ENCODE measurements at places on chromosomes 13 and 19. TPM values are rescaled to one million over a fixed set of nuclear protein-coding genes. Genes with fewer than 3 reads are reported as not detected.

DNA sequence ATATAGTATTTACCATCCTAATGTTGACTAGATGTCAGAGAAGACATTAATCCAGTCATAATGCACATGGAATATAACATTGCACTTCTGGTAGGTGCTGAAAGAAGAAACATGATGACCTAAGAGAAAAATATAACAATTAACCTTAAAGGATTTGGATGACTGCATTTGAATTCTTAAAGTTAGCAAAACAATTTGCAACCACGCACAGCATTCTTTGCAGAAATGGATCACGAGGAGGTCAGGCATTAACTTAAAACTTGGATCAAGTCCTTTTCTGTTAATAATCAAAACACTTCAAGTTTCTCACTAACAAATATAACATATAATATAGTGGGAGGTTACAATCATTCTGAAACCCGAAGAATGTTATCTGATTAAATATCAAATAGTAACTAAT is 525.0 kb upstream of the SLITRK6 start:
- DNase-seq: no peak

DNA sequence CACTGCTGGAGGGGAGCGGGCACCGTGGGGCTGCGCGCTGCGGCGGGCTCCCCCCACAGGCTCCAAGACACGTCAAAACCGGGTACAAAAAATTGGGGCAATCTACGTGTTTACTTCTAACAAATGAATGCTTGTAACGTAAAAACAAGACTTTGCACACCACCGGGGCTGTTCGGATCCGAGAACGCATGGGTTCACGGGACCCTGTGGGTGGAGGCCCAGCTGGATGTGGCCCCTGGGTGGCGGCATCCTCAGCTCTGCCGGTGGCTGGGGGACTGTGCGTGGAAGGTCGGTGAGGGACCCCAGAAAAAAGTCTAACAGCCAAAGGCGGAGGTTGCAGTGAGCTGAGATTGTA is 10.3 kb upstream of the SLC7A10 start:
- DNase-seq: no peak

- no peak for DNase-seq
These were observed 1490.0 kb upstream of the MIR17HG start for GRCh38 chr13:89857502-89857901.

- DNase-seq: no peak
These were observed 167.0 kb upstream of the IPO5 start for GRCh38 chr13:97786510-97786909.

DNA sequence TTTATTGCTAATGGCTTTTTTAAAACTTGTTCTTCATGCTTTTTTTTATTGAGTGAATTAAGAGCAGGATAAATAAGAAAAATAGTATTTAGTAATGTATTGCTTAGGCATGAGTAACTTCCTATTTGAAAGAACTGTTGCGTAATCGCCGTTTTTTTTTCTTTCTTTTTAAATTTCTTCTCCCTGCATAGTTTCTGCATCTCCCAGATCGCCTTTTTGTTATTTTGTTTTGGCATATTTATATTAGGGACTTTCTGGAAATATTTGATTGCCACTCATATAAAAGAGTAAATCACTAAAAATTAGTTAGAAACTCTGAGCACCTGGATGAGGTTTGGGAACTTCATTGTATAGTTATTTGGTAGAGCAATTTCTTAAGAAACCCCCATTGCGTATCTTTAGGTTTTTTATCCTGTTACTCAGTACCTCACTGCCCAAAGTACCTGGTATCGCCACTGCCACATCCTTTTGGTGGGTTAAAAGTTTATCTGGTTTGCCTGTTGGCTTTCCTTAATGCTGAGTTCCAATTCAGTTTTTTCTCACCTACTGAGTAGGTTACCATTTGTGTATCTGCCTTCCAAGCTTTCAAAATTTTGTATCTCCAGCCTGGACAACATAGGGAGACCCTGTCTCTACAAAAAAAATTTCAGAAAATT is 36.2 kb upstream of the LPAR6 start:
- DNase-seq: no peak

GRCh38 chr19:29832801-29833200 is 21.0 kb downstream of the CCNE1 start:
- no peak for DNase-seq

DNA sequence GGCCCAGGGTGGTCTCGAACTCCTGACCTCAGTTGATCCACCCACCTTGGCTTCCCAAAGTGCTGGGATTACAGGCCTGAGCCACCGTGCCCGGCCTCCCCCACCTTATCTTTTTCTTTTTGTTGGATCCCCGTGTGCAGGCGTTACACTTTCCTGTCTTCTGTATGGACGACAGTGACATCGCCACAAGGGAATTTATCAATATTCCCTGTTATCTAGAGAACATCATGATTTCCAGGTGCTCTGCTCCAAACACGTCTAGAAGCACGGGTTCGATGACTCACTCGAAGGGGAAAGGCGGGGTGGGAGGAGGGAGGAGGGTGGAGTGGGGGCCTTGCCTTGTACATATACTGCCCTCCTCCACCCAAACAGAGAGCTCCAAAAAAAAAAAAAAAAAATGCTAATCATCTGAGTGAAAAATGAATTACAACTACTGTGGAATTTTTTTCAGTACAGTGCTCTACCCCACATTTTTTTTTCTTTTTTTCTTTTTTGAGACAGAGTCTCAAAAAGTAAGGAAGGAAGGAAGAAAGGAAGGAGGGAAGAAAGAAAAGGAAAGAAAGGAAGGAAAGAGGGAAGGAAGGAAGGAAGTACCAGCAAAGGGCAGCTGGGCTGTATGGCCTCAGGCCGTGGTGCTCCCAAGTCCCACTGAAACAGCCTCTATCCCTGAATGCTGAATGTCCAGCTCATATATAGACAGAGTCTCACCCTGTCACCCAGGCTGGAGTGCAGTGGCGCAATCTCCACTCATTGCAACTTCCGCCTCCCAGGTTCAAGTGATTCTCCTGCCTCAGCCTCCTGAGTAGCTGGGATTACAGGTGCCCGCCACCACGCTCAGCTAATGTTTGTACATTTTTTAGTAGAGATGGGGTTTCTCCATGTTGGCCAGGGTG is 36.8 kb downstream of the INSR start:
- no peak for DNase-seq

GRCh38 chr19:13689085-13689484 is 75.2 kb upstream of the MRI1 start:
- no peak for DNase-seq

- no peak for DNase-seq
These were observed 88.8 kb downstream of the ENOX1 start for GRCh38 chr13:43698009-43698408.

GRCh38 chr13:34346626-34347025 is 528.7 kb downstream of the RFC3 start:
- no peak for DNase-seq

- peak; percentile 47 for DNase-seq
These were observed 14.0 kb upstream of the GJA3 start for GRCh38 chr13:20174656-20175405.

GRCh38 chr13:102169471-102170015 is 232.3 kb downstream of the FGF14 start:
- DNase-seq: no peak

DNA sequence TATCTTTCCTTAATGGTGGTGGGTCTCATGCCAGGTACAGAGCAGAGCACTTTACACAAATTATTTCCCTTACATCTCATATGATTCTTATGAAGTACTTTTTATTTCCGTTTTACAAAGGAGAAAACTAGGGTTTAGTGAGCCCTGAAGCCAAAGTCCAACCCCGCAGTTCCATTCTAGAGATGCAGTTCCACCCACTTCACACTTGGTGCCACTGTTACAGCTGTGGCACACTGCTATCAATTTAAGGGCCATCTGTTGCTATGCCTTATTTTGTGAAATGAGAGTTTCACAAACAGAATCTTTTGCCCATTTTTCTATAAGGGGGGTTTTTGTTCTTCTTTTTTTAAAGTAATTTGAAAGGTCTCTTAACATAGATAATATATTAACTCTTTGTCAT is 12.9 kb downstream of the MIPEP start:
- DNase-seq: no peak

DNA sequence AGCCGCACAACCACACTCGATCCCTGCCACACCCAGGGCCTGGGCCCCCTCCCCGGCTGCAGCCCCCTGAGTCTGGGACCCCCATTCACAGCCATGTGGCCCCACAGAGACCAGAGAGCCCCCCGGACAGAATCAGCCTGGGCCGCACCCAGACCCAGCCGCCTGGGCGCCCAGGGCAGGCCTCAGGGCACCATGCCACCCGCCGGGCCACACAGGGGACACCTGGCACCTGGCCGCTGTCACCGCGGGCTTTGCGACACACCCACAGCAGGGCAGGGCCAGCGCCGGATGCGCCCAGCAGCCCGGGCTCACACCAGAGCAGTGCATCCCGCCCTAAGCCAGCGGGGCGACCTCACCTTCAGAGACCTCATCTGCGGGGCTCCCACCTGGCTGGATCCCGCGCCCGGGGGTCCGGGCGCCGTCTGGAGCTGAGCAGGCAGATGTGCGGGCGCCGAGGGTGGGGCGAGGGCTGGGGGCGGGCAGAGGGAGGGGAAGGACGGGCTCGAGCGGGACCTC is 443 bp downstream of the TBXA2R start:
- peak; percentile 35 for DNase-seq

DNA sequence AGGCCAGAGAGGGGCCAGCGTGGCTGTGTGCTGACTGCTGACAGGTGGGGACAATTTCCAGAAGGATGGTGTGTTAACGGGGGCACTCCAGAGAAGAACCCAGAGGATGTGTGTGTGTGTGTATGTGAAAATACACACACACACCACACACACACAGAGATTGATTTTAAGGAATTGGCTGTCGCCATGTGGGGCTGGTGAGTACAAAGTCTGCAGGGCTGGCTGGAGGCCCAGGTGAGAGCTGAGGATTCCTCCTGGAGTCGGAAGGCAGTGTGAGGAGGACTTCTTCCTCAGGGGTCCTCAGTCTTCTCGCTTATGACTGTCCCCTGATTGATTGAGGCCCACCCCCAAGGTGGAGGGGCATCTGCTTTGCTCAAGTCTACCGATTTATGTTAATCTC is 7.6 kb upstream of the GJB6 start:
- no peak for DNase-seq

- DNase-seq: no peak
These were observed 25.2 kb downstream of the NLRP9 start for GRCh38 chr19:55712804-55713631.

DNA sequence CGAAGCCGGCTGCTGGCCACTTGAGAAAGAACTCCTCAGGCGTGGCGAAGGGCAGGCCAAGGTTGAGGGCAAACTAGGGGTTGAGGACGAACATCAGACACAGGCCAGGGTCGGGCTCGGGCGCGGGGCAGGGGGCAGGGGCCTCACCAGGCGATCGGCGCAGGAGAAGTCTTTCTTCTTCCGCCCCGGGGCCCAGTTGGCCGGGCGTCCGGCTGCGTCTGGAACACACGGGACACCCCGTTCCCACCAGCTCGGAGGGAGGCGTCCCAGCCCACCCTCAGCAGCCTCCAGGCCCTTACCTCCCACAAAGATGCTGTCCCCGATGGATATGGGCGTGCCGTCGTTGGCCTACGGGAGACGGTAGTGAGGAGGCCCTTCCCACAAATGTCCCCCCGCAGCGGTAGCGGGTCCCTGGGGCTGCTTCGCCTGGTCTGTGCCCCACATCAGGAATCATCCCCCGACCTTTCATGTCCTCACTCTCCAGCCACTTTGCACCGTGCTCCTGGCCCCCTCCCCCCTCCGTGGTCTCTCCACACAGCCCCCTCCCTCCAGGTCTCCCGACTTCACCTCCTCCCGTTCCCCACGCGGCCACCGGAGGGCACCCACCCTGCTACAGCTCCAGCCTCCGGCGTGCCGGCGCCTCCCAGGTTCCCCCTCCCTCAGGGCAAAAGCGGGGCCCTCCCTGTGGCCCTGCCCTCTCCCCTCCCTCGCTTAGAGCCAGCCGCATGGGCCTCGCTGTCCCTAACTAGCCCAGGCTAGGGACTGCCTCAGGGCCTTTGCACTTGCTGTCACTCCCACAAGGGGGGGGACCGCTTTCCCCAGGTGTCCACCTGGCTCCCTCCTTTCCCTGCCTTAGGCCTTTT is 4.8 kb downstream of the PNKP start:
- DNase-seq: no peak

GRCh38 chr13:20826843-20827560 is 53.2 kb upstream of the EEF1AKMT1 start:
- no peak for DNase-seq

GRCh38 chr13:23987331-23987894 is 90.1 kb upstream of the C1QTNF9B start:
- DNase-seq: no peak

GRCh38 chr19:30877661-30878113 is 471.5 kb downstream of the TSHZ3 start:
- no peak for DNase-seq

DNA sequence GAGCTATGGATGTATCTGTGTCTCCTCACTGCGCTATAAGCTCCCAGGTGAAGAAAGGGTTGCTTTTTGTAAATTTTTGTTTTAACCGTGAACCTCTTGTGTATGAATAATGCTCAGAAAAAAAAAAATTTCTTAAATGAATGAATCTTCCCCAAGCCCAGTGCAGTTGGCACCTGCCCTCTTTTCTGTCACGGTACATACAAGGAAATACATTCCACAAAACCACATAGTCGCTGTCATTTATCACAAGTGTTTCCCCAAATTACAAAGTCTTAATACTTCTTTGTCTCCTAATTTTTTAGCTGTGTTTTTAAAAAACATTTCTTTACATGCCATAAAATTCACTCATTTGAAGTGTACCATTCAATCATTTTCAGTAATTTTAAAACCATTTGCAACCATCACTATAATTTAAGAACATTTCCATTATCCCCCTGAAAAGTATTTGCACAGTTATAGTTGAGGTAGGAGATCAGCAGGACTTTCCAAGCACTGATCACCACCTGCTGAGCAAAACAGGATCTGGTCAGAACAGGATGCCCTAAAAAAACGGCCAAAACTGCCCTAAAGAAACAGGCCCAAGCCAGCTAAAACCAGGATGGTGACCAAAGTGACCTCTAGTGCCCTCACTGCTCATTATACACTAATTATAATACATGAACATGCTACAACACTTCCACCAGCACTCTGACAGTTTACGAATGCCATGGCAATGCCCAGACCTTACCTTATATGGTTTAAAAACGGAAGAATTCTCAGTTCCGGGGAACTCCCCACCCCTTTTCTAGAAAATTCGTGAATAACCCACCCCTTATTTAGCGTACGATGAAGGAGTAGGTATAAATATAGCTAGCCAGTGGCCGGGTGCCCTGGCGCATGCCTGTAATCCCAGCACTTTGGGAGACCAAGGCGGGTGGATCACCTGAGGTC is 1.3 kb upstream of the TEX30 start:
- no peak for DNase-seq

Gene ZNF90
- total RNA-seq: 26.3 TPM

Gene KLK4
- total RNA-seq: not detected

Gene LHFPL6
- 2.8 TPM for total RNA-seq

Gene CYP4F2
- total RNA-seq: not detected

Gene ABCA7
- total RNA-seq: 105 TPM

Gene YJEFN3
- total RNA-seq: 11.3 TPM

Gene ZNF418
- 2.4 TPM for total RNA-seq

Gene ZNF132
- 3.4 TPM for total RNA-seq

Gene OLFM2
- 5.0 TPM for total RNA-seq

Gene TMIGD2
- 45.2 TPM for total RNA-seq

Gene ZNF415
- total RNA-seq: 2.8 TPM

Gene TMEM190
- total RNA-seq: not detected

Gene FUT2
- total RNA-seq: not detected

Gene TUBA3C
- not detected for total RNA-seq

Gene WDR62
- total RNA-seq: 17.5 TPM

Data from activated naive CD4-positive, alpha-beta T cell treated with anti-CD3 and anti-CD28 coated beads, Interleukin-2, amount 50 U/mL, for 72 hours (primary cell).